A172 (cell line): ENCODE measurements at places on chromosomes 7 and 10.

DNA sequence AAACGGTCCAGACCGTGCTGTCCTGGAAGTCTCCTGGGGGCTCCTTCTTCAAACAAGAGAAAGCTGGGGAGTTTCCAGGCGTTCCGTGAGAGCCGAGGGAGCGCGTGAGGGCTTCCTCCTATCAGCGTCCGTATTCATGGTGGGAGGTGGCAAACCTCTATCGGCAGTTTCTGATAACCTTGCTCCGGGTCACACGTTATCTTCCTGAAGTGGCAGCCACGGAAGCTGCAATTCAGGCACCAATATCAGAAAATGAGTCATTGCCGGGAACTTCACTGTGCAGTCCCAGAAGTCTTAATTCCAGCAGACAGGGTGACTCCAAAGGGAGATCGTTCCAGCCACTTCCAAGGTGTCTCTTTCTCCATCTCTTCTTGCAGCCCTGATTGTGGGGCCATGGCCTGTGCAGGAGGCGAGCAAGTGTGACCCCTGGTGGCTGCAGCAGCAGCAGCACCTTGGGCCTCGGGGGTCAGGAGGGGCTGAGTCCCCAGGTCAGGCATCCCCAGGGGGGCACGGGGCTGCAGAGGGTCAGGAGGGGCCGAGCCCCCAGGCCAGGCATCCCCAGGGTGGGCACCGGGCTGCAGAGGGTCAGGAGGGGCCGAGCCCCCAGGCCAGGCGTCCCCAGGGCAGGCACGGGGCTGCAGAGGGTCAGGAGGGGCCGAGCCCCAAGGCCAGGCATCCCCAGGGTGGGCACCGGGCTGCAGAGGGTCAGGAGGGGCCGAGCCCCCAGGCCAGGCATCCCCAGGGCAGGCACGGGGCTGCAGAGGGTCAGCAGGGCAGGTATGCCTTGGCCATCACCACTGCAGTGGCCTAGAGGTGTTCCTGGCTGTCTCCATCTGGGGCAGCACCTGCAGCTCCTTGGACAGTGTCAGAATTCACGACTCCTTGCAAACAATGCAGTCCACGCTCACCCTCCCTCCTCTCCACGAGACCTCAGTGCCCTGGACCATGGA lies 538.7 kb downstream of the DNAJB6 start:
- peak; percentile 64 for DNase-seq

GRCh38 chr7:108008827-108009226 lies 5.9 kb upstream of the LAMB1 start:
- DNase-seq, result no peak

DNA sequence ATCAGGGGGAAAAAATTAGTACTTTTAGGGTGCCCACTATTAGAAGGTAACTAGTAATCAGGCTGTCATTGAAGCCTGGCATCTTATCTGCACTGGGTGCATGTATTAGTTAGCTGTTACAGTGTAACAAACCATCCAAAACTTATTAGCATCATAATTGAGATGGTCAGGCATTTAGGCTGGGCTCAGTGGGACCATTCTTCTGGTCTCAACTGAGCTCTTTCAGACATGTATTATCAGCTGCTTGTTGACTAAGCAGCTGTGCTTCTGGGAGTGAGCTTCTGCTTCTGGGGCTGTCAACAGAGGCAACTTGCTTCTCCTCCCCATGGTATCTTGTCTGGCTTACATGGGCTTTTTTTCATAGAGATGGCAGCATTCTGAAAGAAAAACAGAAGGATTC lies 154.0 kb upstream of the ZNF92 start:
- no peak for DNase-seq

- no peak for DNase-seq
These were observed 61.7 kb downstream of the VOPP1 start for GRCh38 chr7:55510621-55511020.

GRCh38 chr7:4745265-4745919 lies 30.0 kb upstream of the AP5Z1 start:
- no peak for DNase-seq

DNA sequence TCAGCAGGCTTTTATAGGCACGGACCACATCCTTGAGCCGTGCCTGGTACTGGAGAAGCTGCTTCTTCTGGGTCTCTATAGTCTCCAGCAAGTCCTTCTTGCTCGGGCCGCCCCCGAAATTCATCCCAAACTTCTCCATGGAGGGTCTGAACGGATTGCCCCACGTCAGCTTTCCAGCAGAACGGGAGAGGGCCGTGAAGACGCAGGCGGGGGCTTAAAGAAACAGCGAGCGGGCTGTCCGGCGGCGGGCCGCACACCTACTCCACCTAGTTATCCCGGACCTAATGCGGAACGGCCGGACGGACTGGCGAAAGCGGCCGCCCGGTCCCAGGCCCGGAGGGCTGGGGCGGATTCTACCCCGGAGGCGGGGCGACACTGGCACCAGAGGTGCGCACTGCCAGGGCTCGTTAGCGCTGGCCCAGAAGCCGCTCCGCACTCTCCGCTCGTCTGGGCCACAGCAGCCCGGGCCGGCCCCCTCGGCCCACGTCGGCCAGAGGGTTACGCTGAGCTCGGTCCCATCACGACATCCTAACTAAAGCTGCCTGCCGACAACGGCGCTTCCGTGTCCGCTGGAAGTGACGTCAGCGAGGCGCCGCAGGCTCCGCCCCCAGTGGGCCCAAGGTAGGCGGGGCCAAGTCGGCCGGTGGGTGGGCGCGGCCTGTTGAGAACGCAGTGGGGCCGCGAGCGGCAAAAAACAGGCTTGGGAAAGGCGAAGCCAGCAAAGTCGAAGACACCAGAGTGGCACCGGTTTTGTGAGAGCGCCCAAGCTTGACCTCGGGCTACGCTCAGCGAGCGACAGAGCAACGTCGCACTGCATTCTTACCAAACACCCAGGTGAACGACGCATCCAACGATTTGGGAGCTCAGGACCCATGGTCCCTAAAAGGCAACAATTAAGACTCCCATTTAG lies at the start of gene GCC1:
Gene GCC1, minus strand, starts transcription at position 553 of the 910 bp plus-strand sequence. Its CDS starts 414 bp downstream, at position 139.
- peak; percentile 56 for DNase-seq
